Tibial nerve (tissue), 4 donors: ENCODE measurements at places on chromosomes 5 and 9.
A peak's percentile ranks its signal among the peaks of the same experiment; 100 is the strongest.

GRCh38 chr5:14245132-14245925 is 102.2 kb downstream of the TRIO start:
- no peaks in the 10 kb centered on the region for H3K36me3 ChIP-seq
- no peak overlapping the region for H3K4me3 ChIP-seq
- H3K27me3 ChIP-seq = no peaks in the 10 kb centered on the region
- no peak for DNase-seq
- H3K27ac ChIP-seq = no peak overlapping the region

DNA sequence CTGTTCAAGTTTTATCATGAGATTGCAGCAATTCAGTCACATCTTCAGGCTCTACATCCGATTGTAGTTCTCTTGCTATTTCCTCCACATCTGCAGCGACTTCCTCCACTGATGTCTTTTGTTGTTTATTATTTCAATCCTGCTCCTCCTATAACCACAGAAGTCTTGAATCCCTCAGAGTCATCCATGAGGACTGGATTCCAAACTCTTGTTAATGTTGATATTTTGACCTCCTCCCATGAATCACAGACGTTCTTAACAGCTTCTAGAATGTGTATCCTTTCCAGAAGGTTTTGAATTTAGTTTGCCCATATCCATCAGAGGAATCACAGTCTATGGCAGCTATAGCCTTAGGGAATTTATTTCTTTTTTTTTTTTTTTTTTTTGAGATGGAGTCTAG is 3.6 kb downstream of the FBXO38 start:
- H3K4me3 ChIP-seq = no peak overlapping the region
- no peak for DNase-seq
- no peak overlapping the region for H3K27ac ChIP-seq
- no peaks in the 10 kb centered on the region for H3K36me3 ChIP-seq
- no peaks in the 10 kb centered on the region for H3K27me3 ChIP-seq

GRCh38 chr5:168227973-168228615 is 63.4 kb upstream of the WWC1 start:
- no peak overlapping the region for H3K27ac ChIP-seq
- no peak for DNase-seq
- no peaks in the 10 kb centered on the region for H3K36me3 ChIP-seq
- no peak overlapping the region for H3K4me3 ChIP-seq

- H3K27ac ChIP-seq = no peak overlapping the region
- no peaks in the 10 kb centered on the region for H3K27me3 ChIP-seq
- no peaks in the 10 kb centered on the region for H3K4me1 ChIP-seq
- H3K36me3 ChIP-seq = no peaks in the 10 kb centered on the region
Observed at GRCh38 chr5:122756264-122756911, 18.5 kb upstream of the SNX2 start.

DNA sequence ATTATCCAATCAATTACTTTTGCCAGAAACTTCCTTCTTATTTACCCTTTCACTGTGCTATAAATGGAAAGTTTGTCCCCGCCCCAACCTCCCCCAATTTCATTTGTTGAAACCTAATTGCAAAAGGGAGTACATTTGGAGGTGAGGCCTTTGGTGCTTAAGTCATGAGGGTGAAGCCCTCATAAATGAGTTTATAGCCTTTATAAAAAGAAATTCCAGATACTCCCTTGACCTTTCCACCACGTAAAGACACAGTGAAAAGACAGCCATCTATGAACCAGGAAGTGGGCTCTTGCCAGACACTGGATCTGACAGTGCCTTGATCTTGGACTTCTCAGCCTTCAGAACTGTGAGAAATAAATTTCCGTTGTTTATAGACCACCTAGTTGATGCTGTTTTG is 82.3 kb downstream of the NUDT12 start:
- no peaks in the 10 kb centered on the region for H3K27me3 ChIP-seq
- H3K36me3 ChIP-seq = no peaks in the 10 kb centered on the region
- H3K4me1 ChIP-seq = no peaks in the 10 kb centered on the region
- H3K4me3 ChIP-seq = no peak overlapping the region

DNA sequence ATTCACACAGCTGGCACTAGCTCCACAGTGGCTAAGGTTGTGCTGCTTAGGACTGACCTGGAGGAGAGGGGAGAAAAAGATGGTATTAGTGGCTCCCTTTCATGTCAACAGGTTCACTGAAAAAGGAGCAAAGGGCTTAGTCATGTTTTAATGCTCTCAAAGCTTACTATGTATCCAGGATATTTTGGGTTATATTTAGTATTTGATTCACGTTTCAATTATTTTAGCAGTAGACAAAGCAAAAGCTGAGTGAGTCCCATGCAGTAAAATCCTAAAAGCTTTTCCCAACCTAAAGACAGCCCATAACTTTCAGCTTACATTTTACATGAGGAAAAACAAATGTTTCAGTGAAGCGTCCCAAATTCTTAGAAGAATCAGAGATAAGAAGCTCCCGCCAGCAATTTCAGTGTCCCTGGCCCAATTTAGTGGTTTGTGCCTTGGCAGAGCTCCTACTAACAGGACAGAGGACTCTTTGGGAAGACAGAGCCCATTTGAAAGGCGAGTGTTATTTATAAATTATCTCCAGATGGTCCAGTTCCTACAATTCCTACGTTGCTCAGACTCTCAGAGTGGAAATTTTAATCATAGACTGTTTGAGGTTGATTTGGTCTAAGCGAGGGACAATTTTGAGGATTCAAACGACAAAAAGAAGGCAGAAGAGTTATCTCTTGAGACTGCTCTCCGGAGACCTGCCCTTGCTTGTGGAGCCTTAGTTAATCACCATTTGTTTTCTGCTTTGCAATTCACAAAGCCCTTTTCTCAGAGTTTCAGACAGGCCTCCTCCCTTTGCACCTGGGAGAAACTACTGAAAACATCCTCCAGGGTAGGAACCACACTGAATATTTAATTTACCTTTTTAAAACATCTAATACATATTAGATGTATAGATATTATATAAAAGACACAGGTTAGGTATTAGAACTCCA is 225.0 kb upstream of the ANKRD55 start:
- no peak overlapping the region for H3K4me3 ChIP-seq
- peaks cover 6% of the 10 kb centered on the region for H3K4me1 ChIP-seq
- DNase-seq = no peak
- H3K36me3 ChIP-seq = no peaks in the 10 kb centered on the region
- H3K27ac ChIP-seq = no peak overlapping the region

GRCh38 chr5:136425921-136426320 is 60.6 kb upstream of the TRPC7 start:
- DNase-seq = no peak
- H3K4me1 ChIP-seq = no peaks in the 10 kb centered on the region
- H3K27ac ChIP-seq = no peak overlapping the region
- no peaks in the 10 kb centered on the region for H3K27me3 ChIP-seq

DNA sequence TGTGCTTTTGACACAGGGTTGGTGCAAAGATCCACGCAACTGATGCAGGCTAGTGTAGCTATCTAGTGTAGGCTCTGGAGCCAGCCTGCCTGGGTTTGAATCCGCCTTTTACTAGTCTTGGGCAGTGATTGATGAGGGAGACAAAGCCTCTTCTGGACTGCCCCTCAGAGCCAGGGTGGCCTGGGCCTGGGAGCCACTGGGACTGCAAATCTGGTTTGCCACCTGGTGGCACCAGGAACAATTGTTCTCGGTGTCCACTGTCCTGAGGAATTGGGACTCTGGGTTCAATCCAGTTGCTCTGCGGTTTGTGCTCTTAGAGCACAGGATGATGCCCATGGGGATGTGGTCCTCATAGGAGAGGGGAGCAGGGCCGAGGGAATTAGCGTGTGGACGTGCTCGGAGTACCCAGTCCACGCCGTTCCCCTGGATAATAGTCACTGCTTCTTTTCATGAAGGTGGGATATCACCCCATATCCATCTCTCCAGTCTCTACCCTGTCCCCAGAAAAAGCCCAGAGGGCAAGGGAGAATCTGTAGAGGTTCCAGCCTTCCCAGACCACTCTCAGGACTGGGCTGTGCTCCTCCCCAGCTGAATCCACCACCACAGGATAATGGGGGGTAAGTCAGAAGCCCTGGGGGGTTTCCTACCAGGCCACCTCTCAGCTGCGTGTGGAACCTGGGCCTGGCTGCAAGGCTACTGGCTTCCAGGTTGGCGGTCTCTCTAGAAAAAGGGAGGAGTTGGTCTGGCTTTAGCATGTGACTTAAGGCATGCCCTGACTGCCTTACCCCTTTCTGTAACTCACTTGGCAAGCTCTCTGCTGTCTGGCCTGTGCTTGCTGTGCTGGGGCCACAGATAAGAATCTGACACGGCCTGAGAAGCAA is 1.9 kb downstream of the B4GALT7 start:
- no peaks in the 10 kb centered on the region for H3K27me3 ChIP-seq
- no peak overlapping the region for H3K27ac ChIP-seq

- H3K27ac ChIP-seq = peak overlapping the region; percentile 95
- H3K4me3 ChIP-seq = no peak overlapping the region
- H3K4me1 ChIP-seq = peaks cover 36% of the 10 kb centered on the region
- no peaks in the 10 kb centered on the region for H3K27me3 ChIP-seq
- peak; percentile 36 for DNase-seq
- H3K36me3 ChIP-seq = no peaks in the 10 kb centered on the region
Observed at GRCh38 chr9:108708448-108708847, 147.3 kb downstream of the ACTL7B start.

GRCh38 chr9:13569602-13570067 is 290.1 kb upstream of the MPDZ start:
- peaks cover 39% of the 10 kb centered on the region for H3K4me1 ChIP-seq
- no peak for DNase-seq
- H3K36me3 ChIP-seq = no peaks in the 10 kb centered on the region
- H3K27me3 ChIP-seq = no peaks in the 10 kb centered on the region
- no peak overlapping the region for H3K27ac ChIP-seq

DNA sequence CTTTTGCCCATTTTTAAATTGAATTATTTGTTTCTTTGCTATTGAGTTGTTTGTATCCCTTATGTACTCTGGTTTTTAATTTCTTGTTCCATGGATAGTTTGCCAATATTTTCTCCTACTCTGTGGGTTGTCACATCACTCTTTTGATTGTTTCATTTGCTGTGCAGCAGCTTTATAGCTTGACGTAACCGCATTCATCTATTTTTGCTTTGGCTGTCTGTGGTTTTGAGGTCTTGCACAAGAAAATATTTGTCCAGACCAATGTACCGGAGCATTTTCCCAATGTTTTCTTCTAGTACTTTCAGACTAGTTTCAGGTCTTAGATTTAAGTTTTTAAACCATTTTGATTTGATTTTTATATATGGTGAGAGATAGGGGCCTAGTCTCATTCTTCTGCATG is 36.2 kb upstream of the ZNF366 start:
- no peaks in the 10 kb centered on the region for H3K4me1 ChIP-seq
- no peak overlapping the region for H3K27ac ChIP-seq
- no peaks in the 10 kb centered on the region for H3K27me3 ChIP-seq
- no peaks in the 10 kb centered on the region for H3K36me3 ChIP-seq
- DNase-seq = no peak
- no peak overlapping the region for H3K4me3 ChIP-seq

DNA sequence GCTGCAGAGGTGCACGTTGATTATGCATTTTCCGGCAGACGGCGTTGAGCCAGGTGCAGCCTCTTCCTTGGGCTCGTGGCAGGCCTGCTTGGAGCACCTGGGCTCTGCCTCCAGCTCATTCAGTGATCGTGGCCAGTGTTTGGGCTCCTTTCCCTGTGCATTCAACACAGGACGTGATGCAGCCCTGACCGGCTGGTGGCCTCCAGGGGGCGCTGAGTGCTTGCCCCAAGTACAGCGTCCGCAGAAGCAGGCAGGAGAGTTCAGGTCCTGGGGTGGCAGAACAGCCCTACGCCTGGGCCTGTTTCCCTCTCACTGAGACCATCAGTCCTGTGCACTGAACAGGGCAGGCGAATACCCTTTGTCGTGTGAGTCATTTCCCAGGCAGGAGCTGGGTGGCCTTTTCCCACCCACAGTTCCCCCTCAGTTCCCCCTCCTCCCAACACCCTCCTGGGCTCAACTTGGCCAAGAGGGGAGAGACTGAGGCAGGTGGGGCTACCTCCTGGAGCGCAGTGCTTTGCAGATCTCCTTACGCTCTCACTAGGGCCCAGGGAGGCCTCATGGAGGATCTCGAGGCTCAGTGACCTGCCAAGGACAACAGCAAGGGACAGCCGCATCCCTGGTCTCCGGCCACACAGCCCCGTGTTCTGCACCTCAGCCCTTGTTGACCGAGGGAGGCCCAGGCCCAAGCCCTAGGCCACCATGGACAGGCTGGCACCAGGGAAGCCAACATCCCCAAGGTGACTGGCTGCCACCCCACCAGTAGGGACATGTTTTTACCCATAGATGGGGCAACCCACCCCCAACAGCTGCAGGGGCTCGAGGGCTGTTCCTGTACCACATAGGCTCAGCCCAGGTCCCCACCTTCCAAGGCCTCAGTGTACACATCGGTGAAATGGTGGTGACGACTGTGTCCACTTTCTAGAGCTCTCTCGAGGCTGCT is 52.9 kb downstream of the LRSAM1 start:
- H3K27me3 ChIP-seq = no peaks in the 10 kb centered on the region
- H3K36me3 ChIP-seq = peaks cover 86% of the 10 kb centered on the region
- peaks cover 6% of the 10 kb centered on the region for H3K4me1 ChIP-seq

- no peak overlapping the region for H3K4me3 ChIP-seq
- H3K27me3 ChIP-seq = no peaks in the 10 kb centered on the region
Observed at GRCh38 chr9:117784996-117785395, 80.8 kb downstream of the TLR4 start.

GRCh38 chr9:90162326-90162725 is 480.3 kb downstream of the DIRAS2 start:
- no peaks in the 10 kb centered on the region for H3K4me1 ChIP-seq
- no peak overlapping the region for H3K4me3 ChIP-seq
- no peak overlapping the region for H3K27ac ChIP-seq
- DNase-seq = no peak
- H3K27me3 ChIP-seq = no peaks in the 10 kb centered on the region
- no peaks in the 10 kb centered on the region for H3K36me3 ChIP-seq

DNA sequence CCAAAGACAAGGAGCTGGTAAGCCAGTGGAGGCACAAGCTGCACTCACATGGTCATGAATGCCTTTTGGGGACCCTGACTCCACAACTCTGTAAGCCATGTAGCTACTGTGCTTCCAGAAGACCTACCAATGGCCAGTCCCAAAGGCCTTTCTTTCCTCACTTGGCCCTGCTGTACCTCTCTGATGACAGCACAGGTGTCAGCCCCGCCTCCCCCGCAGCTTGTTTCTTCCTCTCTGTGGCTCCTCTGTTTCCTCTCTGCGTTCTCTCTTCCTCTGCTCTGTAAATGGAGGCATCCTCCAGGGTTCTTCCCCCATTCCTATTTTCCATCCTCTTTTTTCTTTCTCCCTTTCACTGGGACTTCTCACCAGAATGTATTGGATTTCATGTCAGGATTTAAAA is 26.7 kb downstream of the SH3TC2 start:
- H3K4me1 ChIP-seq = no peaks in the 10 kb centered on the region
- no peak overlapping the region for H3K4me3 ChIP-seq
- DNase-seq = no peak
- peaks cover 23% of the 10 kb centered on the region for H3K36me3 ChIP-seq
